Activated CD4-positive, CD25-positive, alpha-beta regulatory T cell treated with anti-CD3 and anti-CD28 coated beads, Interleukin-2, amount 50 U/mL, for 24 hours (primary cell): ENCODE measurements at places on chromosomes 2 and 18.

DNA sequence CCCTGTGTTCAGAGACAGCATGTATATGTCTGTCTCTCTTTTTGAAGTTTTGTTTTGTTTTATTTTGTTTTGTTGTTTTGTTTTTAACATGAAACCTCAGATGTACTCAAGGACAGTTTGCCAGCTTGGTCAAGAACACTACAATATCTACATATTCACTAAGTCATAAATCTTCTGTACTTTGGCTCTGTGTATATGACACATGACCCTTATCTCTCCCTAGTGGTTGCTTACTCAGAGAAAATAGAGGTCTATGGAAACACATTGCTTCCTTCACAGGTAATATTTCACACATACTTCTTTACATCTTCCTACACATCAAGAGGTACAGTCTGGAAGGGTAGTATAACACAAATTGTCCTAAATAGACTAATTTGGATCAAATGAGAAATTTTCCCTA is 312.6 kb upstream of the VRK2 start:
- no peak for ATAC-seq

GRCh38 chr2:180184506-180184905 is 177.4 kb upstream of the CWC22 start:
- ATAC-seq: no peak

DNA sequence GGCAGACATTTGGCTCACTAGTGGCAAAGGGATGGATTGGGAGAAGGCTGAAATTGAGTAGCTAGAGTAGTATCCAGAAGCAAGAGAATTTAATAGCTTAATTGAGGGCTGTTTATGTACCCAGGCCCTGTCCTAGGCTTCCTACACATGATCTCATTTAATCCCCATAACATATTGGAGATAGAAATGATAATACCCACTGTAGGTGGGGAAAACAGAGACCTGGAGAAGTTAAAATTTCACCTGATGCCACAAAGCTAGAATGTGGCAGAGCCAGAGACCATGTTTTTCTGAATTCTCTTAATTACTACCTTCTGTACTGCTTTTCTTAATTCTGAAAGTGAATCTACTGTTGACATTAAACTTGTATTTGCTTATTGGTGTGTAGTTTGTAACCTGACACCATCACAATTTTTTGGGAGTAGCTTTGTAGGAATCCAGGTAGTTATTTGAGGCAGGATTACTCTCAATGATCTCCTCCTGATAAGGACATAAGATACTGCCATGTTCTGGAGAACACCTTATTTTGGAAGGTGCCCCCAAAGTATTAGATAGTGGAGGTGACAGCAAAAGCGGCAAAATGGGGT is 42.2 kb downstream of the RAB10 start:
- ATAC-seq: no peak

- ATAC-seq: no peak
Observed at GRCh38 chr2:211435331-211435730, 878.9 kb downstream of the CPS1 start.

GRCh38 chr2:120710256-120710655 is 25.4 kb upstream of the GLI2 start:
- ATAC-seq: no peak
